Neural crest cell (in vitro differentiated cells): ENCODE measurements at places on chromosomes 13 and 19.

DNA sequence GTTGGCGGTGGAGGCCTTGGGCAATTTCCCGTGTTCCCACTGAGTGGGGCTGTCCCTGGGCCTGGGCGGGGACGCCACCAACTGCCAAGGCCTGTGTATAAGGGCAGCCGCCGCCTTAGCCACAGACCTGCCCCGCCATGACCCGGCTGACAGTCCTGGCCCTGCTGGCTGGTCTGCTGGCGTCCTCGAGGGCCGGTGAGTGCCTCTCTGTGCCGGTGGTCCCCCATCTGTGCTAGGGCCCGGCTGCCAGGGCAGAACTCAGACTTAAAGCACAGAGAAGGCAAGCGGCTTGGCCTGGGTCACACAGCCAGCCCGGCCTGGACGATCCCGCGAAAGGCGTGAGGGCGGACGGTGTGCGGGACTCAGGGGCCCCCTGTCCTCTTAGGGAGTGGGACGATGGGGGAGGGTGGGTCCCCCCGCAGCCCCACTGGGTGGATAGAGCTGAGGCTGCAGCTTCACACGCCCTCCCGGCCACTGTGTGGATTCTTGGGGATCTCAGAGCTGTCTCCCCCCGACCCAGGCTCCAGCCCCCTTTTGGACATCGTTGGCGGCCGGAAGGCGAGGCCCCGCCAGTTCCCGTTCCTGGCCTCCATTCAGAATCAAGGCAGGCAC is at the start of gene AZU1:
AZU1 (plus strand) TSS at position 128 of the 612 bp plus-strand sequence; CDS start at position 138, 10 bp downstream.
- no peak for DNase-seq

GRCh38 chr19:16394681-16395375 is 70.2 kb downstream of the KLF2 start:
- DNase-seq, result no peak

DNA sequence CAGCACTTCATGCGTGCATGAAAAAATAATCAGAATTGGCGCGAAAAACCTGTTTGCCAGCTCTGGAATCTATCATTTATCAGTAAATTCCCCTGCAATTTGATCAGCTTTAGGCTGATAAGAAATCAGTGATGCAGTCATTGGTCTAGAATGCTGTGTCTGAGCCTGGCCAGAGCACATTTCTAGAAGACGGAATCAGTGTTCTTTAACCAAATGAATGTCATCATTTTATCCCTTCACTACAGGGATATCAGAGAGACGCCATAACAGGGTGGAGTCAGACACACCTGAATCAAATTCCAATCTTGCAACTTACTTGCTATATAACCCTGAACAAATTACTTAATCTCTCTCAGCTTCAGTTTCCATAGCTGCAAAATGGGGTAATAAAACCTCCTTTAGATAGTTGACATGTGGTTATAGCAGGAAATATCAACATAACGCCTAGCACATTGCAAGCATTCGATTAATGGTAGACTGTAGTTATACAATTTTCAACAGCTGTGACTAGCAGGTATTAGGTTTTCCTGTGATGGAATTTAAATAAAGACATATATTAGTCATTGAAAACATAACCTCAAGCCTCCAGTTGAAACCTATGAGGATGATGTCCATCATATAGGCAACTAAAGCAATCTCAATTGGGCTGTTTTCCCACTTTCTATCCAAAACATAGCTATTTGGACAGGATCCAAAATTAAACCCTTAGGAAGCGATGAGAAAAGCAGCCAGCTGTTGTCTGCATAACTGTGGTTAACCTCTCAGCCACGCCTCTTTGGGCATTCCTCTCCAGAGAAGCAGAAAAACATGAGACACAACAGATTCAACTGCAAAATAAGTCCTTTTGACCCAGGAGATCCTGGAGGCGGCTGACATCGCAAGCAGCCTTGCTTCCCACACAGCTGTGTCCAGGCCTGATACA is 51.6 kb upstream of the UBL3 start:
- DNase-seq, result no peak

GRCh38 chr13:24630851-24631620 is 49.2 kb upstream of the ATP12A start:
- DNase-seq, result no peak

DNA sequence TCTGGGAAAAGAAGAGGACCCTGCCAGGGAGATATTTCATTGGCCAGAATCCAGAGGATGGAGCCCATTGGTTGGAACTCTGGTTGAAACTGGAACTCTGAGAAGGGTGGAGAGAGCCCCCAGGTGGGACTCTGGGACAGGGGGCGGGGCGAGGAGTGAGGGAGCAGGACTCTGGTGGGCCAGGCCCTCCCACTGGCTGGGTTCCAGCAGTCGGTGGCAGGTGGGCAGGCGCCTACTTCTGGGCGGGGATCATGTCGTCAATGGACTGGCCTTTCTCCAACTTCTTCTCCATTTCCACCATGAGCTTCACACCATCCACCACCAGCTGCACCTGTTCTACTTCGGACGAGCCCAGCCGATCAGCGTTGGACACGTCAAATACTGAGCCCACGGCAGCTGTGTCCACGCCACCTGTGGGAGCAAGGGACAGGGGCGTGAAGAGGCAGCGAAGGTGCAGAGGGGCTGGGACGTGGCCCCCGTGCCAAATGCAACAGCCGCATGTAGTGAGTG is 16.1 kb downstream of the CKM start:
- no peak for DNase-seq

- no peak for DNase-seq
Measured at GRCh38 chr13:45337803-45338202, 3.2 kb downstream of the TPT1 start.

DNA sequence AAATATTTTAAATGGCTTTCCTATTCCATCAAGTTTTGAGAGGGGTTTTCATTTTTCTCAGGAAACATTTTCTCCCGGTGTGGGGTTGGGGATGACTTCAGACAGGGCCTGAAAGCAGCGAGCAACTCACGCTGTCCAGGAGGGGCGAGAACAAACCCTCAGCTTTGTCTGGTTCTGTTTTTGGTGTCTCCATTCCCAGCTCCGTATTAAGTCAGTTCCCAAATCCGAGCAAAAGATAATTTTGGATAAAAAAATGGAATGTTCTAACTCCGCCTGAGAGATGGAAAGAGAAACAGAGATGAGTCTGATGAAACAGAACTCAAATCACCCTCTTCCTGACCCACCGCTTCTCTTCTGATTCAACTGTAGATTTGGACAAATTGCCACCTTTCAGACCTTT is 38.4 kb downstream of the RFX2 start:
- DNase-seq, result no peak

DNA sequence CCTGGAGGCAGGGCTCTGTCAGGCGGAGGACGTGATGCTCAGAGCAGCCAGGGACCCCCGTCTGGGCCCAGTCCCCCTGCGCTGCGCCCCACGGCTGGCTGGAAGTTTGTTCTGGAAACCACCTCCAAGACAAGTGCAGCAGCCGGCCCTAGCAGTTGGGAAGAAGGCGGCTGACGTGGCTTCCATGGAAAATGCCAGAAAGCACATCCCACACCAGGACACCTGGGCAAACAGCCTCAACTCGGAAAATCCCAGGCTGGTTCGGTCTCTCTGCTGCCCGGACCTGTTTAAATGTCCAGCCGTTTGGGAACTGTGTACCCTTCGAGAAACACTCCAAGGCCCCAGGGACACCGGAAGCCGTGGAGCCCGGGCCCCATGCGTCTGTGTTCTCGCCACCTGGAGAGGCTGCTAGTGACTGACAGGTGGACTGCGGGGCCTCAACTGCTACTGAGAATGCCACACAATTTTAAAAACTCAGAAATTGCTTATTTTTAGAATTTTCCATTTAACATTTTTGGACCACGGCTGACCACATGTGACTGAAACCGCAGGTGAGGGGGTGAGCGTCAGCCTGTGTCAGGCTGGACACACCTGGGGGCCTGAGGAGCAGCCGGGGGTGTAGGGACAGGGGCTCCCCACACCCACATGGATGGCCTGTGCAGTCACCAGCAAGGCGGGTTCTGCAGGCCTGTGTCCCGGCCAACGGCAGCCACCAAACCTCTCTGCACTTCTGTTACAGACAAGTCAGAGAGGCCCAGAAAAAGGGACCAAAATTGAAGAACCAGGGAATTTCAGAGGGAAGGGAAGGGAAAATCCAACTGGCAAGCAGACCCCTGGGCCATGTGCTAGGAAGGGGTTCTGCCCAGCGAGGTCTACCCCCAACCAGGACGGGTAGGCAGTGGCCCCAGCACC is 31.7 kb downstream of the RASA3 start:
- DNase-seq, result no peak
